Osteoblast (primary cell): ENCODE measurements at places on chromosomes 13 and 19. TPM values are rescaled to one million over a fixed set of nuclear protein-coding genes. Genes with fewer than 3 reads are reported as not detected.

- DNase-seq, result no peak
Observed at GRCh38 chr13:110371550-110372465, 64.7 kb downstream of the COL4A2 start.

DNA sequence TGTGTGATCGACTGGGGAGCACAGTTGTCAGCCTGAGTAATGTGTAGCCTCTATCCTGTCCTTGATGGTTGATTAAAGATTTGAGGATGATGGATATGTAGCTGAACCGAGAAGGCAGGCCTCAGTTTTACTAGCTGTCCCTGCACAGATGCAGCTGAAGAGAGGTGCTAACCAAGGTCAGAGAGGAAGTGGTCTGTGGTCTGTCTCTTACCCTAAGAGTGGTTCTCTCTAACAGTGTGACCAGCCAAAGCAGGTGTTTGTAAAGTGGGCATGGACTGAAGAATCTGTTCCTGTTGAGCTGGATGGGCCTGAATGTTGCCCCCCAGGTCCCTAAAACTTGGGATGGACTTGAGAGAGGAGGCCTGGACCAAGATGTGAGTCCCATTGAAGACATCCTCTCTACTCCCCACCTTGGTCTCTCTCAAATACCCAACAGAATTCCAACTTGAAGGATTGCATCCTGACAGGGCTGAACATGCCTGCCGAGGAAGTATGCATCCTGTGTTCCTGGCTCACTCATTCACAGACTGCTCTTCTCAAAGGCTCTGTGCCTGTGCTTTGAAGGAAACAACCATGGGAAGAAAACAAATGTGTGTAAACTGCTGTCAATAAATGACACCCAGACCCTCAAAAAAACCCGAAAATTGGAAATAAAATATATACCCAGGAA lies 223.8 kb downstream of the MAB21L1 start:
- no peak for DNase-seq

DNA sequence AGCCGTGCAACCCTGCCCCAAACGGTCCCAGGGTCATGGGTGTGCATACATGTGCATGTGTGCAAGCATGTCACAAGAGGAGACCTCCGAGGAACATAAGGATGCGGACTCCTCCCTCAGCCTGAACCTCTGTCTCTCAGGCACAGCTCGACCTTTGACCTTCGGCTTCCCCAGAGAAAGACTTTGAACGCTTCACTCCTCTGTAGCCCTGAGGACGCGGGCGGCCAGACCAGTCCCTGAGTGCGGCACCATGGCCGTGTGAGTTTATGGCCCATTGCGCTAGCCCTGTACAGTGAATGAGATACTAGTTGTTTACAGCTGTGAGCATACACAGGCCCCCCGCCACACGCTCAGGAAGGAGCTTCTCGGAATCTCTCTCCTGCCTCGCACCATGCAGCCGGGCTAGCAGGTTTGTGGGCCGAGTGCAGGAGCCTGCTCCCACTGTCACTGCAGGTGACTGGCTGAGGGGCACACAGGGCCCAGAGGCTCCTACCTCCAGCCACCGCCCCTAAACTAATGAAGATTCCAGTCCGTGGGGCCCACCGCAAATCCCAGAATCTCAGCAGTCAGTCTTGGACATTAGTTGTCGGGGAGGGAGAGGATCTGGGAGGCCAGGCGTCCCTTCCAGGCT lies 10.8 kb downstream of the RASA3 start:
- DNase-seq, result no peak

GRCh38 chr13:97961340-97961739 lies 7.9 kb downstream of the IPO5 start:
- no peak for DNase-seq

The SOX1 gene
- total RNA-seq, result not detected in 2 replicates
